ENCODE measurements at places on chromosomes 3 and 15.

DNA sequence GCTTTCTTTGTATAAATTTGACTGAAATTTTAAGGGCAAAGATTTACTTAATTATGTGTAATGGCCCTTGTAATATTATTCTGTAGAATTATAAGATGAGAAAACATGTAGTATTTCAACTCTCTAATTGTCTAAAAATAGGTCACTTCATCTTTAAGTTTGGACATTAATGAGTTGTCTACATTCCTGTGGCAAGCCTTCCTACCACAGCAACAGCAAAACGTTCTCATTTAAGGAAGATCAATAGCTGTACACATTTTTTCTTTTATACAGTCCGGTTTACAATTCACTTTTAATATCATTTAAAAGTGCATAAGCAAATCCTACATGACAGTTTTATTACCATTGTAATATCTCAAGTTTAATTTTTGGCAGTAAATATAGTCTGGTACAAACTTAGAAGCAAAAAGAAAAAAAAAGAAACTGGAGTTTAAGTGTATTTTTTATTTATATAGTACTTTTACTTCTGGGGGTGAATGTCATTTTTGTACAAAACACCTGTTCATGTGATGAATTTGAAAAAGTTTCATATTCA is 501.8 kb downstream of the ZPLD1 start:
- no peak for DNase-seq

DNA sequence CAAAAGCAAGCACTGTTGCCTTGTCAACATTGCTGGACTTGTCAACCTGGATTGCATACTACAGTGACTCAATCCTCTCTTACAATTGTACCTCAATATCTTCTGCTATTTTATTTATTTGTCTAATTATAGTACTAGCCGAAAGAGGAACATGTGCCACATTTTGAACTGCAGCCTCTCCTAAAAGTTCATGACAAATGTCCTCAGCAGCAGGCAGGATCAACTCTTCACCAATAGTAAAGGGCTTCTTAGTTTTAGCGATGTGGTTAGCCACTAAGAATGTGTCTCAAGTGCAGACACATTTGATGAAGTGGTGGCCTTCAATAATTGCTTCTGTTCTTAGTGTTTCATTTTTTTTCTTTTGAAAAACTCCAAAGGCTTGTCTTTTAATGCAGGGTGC is 13.2 kb downstream of the DOCK3 start:
- no peak for DNase-seq

DNA sequence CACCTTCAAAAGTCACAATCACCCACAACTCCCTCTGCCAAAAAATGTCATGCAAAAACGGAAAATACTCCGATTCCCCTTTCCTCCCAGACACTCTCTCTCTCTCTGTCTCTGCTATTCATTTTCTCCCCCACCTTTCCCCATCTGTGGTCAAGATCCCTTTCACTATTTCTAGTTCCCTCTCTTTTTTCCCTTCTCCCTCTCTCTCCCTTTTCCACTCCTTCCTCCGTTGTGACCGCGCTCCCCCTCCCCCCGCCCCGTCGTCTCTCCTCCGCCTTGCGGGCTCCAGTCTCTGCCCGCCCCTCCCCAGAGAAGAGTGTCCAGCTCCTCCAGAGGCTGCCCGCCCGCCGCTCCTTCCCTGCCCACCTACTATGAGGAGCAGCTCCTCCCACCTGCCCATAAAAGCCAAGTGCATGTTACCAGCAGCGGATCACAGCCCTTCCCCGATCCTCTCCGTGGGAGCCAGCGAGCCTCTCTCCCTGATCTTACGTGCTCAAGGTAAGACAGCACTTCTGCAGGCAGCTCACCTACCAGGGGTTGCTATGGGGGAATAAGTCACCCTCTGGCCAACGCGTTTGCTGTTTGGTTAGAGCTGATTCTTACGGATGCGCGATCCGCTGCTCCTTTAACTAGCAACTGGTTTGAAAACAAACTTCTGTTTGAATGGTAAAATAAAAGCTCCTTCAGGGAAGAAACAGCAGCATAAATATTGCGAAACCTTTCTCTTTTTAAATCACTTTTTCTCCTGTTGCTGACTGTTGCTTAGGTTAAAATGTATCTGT is at the start of gene COL8A1:
COL8A1 (plus strand) TSS at position 428 of the 782 bp plus-strand sequence. CDS start 152,089 bp downstream, outside the sequence.
- no peak for DNase-seq

DNA sequence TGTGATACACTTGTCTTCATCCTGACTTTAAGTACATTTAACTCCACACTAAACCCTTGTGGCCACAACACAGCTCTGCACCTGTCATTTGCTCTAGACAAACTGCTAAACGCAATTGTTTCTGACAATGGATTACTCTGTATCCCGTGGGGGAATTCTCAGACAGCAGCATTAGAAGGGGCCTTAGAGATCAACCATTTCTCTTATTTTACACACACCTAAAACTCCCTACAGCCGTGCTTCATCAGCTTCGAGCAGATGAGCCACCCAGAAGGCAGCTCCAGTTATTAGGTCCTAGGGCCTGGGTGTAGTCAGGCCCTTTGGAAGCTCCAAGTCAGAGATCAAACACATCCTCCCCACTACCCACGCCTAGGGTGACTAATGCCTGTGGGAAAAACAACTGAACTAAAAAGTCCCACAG is 1.3 kb upstream of the IL12A start:
- DNase-seq = no peak

DNA sequence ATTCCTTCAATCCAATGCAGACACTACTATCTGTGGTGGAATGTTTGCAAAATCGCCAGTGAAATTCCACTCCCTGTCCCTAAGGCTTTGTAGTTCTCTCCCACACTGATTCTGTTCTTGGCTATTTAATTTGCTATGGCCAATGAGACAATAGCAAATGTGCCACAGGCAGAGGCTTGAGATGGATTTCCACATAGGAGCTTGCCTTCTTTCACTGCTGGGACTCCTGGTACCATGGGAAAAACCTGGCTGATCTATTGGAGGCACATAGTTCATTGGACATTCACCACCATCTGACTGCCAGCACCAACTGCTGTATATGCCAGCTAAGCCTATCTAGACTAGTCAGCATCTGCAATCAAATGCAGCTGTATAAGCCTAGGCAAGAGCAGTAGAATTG is 103.8 kb downstream of the NR1D2 start:
- no peak for DNase-seq

DNA sequence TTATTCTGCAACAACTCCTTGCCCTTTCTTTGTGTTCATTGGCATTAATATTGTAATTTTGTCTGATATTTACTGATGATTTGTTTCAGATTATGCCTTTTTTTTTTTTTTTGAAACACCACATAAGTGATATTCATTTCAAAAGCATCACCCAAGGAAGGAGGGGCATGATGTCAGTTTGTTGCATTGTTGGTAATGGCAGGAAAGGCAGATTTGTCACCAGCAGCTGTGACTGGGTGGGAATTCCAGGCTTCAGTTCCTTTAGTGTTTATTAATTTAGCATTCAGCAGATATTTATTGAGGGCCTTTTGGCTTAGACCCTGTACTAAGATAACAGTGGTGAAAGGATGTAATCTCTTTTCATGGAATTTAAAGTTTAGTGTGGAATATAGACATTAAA is 19.5 kb downstream of the SENP2 start:
- no peak for DNase-seq

DNA sequence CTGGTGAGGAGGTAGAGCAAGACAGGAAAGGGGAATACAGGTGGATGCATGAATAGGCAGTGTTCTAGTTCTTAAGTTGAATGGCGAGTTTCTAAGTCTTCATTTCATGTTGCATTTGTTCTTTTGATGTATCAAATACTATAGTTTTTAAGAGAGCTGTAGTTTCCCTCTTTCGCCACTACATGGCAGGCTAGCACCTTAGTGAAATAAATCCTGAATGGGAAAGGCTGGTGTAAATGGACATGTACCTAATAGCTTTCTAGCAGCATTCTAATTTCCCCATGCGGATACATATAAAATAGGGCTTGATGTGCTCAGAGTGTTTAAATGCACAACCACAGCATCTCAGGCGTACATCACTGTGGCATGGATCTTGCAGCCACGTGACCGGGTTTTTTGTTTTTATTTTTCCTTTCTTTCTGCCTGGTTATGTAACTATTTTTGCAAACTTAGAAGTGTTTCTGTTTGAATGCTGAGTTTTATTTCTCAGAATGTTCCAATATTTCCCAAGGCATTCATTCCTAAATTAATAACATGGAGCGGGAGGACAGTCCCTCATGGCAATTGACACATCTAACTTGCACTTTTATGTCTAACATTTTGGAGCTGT is 23.5 kb upstream of the CLN6 start:
- no peak for DNase-seq

DNA sequence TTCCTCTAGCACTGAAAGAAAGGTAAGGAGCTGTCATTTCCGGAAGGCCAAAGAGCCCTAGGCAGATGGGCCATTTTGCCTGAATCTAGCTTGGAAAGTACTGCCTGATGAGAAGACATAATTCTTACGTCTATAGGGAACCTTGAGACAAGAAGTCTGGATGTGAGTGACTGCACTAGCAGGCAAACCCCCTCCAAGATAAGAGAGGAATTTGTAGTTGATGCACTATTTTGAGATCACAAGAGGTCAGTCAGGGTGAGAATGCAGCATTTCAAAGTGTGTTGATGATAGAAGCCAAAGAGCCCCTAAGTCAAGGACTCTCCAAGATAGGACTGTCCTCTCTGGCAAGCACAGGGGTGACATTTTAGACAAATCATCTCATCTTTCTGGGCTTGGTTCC is 99.2 kb downstream of the HES1 start:
- no peak for DNase-seq

DNA sequence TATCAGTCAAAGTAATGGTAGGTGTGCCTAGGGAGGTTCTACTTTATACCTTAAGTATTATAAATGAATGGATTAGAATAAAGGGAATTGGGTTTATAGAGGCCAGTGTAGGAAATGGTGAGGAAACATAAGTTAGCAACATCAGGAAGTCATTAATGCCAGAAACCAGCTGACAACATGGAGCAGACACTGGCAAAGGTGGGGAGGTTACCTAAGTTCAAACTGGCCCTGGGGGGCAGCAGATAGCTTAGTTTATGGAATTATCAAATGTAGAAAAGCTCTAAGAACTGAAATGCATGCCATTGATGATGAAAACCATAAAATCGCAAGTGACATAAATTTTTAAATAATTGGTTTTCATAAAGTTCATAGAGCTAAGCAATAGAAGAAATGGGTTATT is 498.6 kb downstream of the NAALADL2 start:
- DNase-seq = no peak

DNA sequence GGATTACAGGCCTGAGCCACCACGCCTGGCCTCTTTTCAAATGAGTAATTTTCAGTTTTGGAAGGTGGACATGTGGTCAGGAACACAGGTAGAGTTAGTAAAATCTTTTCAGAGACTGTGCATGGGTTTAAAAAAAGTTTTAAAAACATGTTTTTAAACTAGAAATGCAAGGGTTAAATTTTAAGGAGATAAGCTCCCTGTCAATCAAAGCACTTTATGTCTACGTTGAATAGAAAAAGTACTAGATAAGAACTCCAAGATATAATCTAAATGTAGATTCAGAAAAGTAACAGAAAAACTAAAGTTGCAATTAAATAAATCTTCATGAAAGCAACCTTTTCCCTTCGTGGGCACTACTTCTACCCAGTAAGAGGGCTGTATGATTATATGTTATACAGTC is 131.7 kb downstream of the CLASP2 start:
- DNase-seq = no peak

GRCh38 chr3:147336543-147337278 is 69.6 kb downstream of the ZIC4 start:
- no peak for DNase-seq

- DNase-seq = no peak
Measured at GRCh38 chr3:134055661-134056060, 25.9 kb upstream of the SLCO2A1 start.

GRCh38 chr3:134535186-134535970 is 49.5 kb downstream of the CEP63 start:
- DNase-seq = no peak
